ENCODE measurements at places on chromosomes 7 and 10.

- DNase-seq, result no peak
These were observed 696.7 kb upstream of the CELF2 start for GRCh38 chr10:10320956-10321355.

DNA sequence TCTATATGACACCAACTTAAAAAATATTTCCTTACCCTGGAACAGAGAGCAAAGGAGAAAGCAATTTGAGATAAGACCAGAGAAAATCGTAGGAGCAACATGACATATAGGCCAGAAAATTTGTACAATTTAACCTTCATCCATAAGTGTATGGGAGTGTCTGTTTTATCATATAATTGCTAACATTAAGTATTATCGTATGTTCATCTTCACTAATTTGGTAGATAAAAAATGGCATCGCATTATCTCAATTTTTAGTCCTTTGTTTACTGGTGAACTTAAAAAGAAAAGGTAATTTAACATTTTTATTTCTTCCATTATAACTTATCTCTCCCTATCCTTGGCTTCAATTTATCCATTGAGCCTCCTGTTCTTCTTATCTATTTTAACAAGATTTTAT is 873.4 kb downstream of the KCNMA1 start:
- DNase-seq, result no peak

- DNase-seq, result no peak
These were observed 7.2 kb upstream of the ADAM22 start for GRCh38 chr7:87926581-87927461.

DNA sequence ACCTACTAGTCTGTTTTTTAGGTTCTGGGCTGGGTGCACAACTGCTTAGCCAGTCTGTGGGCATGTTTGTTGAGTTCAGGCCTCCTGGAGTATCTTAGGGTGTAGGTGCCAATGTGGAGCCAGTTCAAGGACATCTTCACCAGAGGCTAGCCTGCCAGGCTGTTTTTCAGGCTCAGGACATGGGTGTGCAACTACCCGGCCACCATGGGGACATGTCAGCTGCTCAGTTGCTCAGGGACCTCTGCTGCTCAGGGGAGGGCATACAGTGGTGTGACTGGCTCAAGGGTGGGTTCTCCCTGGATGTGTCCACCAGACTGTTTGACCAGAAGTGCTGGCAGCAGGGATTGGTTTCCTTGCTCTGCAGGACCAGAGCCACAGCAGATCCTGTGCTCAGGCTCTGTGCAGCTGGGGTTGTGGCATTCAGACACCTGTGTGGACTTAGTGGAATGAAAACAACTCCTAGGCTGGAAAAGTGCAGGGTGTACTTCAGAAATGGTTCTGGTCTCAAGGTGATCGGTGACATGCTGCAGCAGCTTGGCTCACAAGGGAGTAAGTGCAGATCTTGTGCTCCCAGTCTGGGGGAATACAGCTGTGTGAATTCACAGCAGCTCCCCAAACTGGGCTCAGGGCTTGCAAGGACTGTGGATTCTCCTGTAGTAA is 44.8 kb downstream of the PALS2 start:
- no peak for DNase-seq

GRCh38 chr10:96846395-96846794 is 14.3 kb downstream of the LCOR start:
- no peak for DNase-seq

DNA sequence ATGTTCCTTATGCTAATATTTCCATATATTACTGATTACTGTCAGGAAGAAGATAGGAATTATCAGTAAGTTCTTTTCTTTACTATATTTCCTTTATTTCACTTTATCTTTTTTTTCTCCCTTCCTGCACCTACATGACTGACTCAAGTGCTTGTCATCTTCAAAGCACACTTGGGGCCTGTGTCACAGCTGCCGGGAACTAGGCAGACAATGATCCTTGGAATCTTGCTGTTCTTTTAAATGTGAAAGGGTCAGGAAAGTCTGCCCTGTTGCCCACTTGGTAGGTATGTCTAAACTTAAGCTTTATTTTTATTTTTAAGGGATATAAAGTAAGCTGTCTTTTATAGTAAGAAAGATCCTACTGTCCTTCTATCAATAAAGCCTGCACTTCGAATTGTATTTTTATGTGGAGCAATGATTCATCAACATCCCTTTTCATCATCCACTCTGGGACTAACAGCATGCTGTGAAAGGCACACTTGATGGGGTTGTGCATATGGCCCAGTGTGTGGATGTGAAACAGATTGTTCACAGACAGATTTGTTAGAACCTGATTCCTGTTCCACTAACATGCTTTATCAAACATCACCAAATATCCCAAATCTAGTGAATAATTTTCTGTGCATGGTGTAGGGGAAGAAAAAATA is 556.9 kb downstream of the DNAJB9 start:
- DNase-seq, result no peak

- no peak for DNase-seq
These were observed 62.6 kb downstream of the GLI3 start for GRCh38 chr7:42174391-42174912.

GRCh38 chr10:110780704-110781103 is 91.0 kb upstream of the PDCD4 start:
- DNase-seq, result no peak

DNA sequence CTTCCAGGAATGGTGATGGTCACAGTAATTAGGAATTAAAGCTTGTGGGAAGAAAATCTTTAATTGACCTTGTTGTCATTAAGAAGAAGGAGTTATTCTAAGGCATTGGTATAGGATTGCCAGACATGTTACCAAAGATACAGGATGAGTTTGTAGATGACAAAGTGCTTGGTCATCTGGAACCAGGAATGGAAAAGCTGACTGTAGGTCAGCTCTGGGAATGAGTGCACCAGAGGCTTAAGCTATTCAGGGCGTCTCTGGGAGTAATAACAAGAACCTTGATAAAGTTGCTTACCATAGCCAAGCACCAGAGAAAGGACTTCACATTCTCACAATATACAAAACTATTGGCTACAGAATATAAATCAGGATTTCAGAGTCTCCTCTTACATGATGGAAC is 89.0 kb downstream of the PHTF2 start:
- no peak for DNase-seq

DNA sequence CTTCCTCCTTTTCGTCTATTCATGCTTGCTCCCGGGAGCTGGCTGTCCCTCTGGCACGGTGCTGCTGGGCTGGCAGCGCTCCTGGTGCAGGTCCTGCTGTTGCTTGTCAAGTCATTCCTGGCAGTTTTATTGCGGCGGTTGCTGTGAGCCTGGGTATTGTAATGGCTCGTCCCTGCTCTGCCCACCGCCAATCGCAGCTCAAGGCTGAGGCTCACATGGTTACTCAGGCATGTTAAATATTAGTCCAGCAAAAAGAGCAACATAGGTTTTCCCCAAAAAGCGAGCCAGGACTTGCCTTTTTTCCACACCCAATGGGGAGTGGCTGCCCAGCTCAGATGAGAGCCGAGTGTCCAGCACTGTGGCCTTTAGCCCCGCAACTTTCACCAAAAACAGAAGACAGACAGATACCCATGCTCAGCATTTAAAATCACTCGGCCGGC is 492.9 kb upstream of the FOXK1 start:
- no peak for DNase-seq
